Heart left ventricle (tissue), 16 donors: ENCODE measurements at places on chromosomes 6 and 20. TPM values are rescaled to one million over a fixed set of nuclear protein-coding genes. Genes with fewer than 3 reads are reported as not detected.
A peak's percentile ranks its signal among the peaks of the same experiment; 100 is the strongest.

DNA sequence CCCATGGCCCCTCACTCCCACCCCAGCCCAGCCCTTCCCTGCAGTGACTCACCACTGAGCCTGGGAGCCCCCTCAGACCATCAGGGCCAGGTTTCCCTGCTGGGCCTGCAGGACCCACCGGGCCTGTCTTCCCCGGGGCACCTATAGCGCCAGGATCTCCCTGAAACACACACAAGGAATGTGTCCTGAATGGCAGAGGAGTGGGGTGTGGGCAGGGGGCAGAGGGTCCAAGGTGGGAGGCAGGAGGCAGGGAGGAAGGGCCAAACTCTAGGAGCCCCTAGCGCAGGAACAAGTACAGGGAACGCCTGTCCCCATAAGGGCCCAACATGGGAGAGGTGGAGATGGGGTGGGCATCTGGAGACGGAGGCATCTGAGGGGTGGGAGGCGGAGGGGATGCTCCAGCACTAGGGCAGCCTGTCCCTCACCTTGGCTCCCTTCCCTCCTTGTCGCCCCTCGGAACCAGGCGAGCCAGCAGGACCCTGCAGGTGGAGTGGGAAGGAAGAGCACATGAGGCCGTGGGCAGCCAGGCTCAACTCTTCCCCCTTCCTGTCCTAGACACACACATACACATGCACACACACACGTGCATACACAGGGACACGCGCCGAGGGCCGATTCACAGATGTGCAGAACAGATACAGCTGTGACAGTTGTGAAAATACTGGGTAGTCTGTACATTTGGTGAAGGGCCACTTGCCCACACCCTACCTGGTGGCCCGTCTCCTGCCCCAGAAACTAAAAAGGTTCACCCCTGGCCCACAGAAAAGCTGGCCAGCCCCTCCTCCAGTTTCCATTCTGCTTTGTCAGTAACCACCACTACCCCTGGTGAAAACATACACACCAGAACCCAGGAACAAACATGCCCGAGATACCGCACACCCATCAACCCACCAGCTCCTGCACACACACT, 24.6 kb downstream of the COL11A2 start:
- no peak for DNase-seq

- DNase-seq: no peak
Observed at GRCh38 chr20:2871661-2872458, 1.4 kb upstream of the PTPRA start.

DNA sequence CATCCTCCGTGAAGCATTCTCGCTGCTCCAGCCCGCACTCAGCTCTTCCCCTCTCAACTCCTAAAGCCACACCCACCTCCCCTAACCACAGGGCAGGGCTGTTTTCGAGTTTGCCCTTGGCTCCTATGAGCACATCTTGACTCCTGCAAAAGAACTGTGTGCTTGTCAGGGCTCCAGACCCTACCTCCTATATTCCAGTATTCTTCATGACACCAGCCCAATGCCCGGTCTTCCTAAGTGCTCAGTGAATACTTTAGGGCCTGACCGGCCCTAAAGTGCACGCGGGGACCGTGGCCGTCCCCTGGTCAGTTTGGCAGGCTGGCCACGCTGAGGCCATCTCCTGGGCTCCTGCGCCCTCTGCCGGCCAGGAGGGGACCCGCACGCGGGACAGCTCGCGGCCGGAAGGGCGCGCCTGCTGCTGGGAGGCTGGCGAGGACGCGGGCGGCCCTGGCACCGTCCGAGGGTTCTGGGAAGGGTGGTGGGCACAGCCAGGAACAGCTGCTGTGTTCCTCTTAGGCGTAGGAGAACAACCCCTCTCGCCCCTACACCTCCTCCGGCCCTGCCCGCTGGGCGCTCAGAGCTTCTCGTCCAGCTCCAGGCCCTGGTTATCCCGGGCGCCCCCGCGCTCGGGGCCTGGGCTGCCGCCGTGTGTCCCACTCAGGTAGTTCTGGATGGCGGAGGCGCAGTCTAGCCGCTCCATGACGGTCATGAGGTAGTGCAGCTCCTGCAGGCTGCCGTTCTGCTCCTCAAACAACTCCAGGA, 11.0 kb downstream of the UNC5CL start:
- peak; percentile 94 for DNase-seq

GRCh38 chr6:79964607-79965081, 17.3 kb upstream of the ELOVL4 start:
- no peak for DNase-seq

GRCh38 chr20:1934721-1935573, 39.7 kb downstream of the SIRPA start:
- DNase-seq: no peak

DNA sequence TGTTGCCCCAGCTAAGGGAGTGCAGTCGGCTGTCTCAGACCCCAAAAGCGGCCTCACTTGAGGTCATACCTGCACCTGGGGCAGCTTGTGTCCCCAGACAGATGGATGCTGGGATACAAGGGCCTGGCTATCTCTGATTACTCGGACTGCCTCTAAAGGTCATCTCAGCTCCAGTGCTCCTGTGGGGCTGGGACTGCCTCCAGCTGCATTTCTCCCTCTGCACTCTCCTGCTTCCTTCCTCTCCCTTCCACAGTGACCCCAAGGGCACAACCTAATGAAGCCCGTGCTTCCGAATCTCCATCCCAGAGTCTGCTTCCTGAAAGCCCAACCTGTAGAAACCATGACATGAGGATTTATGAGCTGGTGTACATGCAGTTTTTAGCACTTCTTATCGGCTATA, 22.8 kb upstream of the OCSTAMP start:
- no peak for DNase-seq

DNA sequence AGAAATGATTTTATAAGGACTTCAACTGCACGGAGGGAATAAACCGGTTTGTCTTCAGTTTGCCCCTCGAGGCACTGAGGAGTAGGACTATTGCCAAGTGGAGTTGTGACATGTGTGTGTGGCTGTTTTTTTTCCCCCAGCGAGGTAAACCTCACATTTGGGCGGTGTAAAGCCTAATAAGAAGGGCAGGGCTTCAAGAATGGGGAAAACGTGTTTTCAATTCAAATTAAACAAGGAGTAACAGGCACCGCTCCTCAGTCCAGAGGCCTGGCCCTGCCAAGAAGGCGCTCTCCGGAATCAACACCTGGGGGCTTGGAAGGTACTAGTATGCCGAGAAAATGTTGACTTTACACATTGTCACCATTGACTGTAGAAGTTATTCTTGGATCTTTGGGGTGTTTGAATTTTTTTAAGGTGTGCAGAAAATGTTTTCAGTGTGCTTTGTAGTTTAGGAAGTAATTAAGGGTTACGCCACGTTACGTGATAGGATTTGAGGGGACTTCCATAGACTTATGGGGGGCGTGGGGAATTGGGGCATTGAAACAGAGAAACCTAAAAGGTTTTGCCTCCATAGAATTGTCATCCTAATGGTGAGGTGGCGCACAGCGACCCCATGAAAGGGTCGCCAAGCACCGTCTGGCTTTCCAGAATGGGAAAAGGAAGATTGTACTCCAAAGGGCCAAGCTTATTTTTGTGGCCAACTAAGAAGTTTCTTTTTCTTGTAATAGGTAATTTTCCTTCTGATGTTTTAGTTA, 791 bp downstream of the ADGRG6 start:
- DNase-seq: no peak

- DNase-seq: no peak
Observed at GRCh38 chr6:117617210-117618035, 15.1 kb upstream of the GOPC start.

DNA sequence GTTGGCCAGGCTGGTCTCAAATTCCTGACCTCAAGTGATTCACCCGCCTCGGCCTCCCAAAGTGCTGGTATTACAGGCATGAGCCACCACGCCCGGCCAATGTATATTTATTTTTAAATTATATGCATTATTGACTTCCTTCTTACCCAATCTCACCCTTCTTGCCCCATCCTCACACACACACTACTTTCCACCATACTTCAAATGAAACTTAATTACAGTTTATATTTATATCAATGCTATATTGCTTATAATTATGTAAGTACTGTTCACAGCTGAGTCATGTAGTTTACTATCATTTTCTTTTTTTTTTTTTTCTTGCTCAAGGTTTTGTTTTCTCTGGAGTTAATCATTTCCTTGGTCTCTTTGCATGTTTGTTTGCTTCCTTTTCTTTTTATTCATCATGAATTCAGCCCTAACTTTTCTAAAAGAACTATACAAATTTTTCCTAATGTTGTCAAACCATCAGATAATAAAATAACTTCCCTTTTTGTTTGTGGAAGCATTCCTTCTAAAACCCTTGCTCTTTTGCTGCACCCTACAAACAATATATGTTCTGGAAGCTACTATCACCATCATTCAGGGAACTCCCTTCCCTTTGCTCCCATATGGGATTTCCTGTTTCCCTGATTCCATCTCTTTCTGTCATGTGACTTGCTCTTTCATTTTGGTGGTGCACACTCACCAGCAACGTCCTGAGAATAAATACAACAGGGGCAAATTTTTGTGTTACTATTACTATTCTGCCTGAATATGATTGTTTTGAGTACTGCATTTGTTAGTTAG, 201.7 kb upstream of the SASH1 start:
- no peak for DNase-seq

GRCh38 chr6:154301839-154302752, 54.5 kb downstream of the IPCEF1 start:
- DNase-seq: no peak

GRCh38 chr20:11057624-11058023, 383.8 kb upstream of the JAG1 start:
- no peak for DNase-seq

- DNase-seq: no peak
Observed at GRCh38 chr20:49982072-49982345, 771 bp upstream of the SNAI1 start.

- DNase-seq: no peak
Observed at GRCh38 chr6:168968228-168968627, 285.4 kb downstream of the THBS2 start.

- no peak for DNase-seq
Observed at GRCh38 chr6:50093938-50094272, 44.2 kb upstream of the DEFB112 start.

ARMC2 gene
- total RNA-seq: 14.8 TPM

ACTL10 gene
- total RNA-seq: 0.37 TPM

HCRTR2 gene
- total RNA-seq: not detected

ZC3H12D gene
- 0.47 TPM for total RNA-seq

PAK5 gene
- total RNA-seq: not detected

ZBTB12 gene
- 1.9 TPM for total RNA-seq

SF3B5 gene
- 130 TPM for total RNA-seq

BFSP1 gene
- total RNA-seq: 0.71 TPM

TSPO2 gene
- not detected for total RNA-seq
